Stimulated activated CD8-positive, alpha-beta memory T cell treated with anti-CD3 and anti-CD28 coated beads, Interleukin-4, amount 100 ng/mL, for 4 hours (primary cell): ENCODE measurements at places on chromosomes 6 and 20.

- DNase-seq = no peak
Observed at GRCh38 chr6:41470331-41471063, 75.7 kb upstream of the FOXP4 start.

DNA sequence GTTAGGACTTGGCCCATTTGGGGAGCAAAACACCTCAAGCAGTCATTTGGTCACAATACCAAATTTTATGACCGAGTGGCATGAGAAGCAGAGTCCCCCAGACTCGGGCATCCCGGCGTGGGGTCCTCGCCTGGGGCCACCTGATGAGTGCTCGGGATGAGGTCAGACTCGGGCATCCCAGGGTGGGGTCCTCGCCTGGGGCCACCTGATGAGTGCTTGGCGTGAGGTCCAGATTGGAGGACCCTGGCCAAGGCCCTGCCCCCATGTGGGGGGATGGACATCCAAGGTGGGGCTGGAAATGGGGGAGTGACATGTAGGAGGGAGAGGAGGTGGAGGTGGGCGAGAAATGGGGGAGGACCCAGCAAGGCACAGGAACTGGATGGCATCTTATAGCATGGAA, 56.1 kb upstream of the CST7 start:
- no peak for DNase-seq

GRCh38 chr6:52335576-52335975, 26.4 kb upstream of the PAQR8 start:
- DNase-seq = no peak

DNA sequence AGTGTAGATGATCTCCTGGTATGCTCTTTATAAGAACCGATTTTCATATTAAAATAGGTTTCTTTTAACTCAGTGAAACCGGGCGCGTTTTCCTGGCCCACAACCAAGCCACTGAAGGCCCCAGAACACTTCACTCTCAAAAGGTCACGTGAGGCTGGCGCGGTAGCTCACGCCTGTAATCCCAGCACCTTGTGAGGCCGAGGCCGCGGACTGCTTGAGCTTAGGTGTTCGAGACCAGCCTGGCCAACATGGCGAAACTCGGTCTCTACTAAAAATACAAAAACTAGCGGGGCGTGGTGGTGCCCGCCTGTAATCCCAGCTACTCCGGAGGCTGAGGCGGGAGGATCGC, 402 bp upstream of the TAF8 start:
- no peak for DNase-seq

- DNase-seq = no peak
Observed at GRCh38 chr6:107401573-107401972, 57.8 kb downstream of the PDSS2 start.
